ENCODE measurements at places on chromosomes 1 and 21.
A peak's percentile ranks its signal among the peaks of the same experiment; 100 is the strongest.

GRCh38 chr1:232904566-232904965 lies 45.8 kb upstream of the NTPCR start:
- DNase-seq: peak; percentile 84

- DNase-seq: no peak
Observed at GRCh38 chr1:221840511-221841243, 98.8 kb upstream of the DUSP10 start.

GRCh38 chr1:222325506-222325905 lies 222.4 kb downstream of the HHIPL2 start:
- DNase-seq: no peak

DNA sequence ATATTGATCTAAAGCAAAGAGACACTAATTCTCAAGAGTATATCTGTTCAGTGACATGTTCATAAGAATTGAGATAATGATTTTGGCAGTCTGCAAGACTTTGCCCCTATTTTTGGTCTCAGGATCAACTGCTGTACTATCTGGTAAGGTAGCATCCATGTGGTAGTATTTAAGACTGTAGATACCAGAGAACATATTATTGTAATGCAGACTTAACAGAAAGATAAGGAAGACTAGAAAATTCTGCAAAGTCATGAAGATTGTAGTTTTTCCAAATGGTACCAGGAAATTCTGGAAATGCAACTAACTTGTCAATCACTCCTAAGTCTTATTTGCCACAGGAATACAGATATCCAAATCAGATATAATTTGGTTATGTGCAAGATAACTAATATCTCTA lies 35.1 kb downstream of the RNF2 start:
- no peak for DNase-seq

DNA sequence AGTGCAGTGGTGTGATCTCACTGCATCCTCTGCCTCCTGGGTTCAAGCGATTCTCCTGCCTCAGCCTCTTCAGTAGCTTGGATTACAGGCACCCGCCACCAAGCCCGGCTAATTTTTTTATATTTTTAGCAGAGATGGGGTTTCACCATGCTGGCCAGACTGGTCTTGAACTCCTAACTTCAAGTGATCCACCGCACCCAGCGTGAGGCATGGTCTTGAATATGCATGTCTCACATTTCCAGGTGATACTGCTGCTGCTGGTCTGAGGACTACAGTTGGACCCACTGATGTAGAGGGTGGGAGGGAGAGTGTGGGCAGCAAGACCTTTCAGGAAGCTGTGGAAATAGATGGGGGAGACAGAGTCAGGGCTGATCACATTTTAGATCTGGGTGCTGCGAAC lies 21.9 kb upstream of the ASAP3 start:
- DNase-seq: no peak

GRCh38 chr1:30689901-30690645 lies 33.3 kb downstream of the MATN1 start:
- DNase-seq: no peak

- DNase-seq: no peak
Observed at GRCh38 chr1:210299501-210299900, 29.2 kb upstream of the HHAT start.

- DNase-seq: peak; percentile 44
Observed at GRCh38 chr21:32626621-32627196, 14.5 kb upstream of the CFAP298 start.

GRCh38 chr1:192807211-192808162 lies 1.4 kb upstream of the RGS2 start:
- DNase-seq: peak; percentile 83

DNA sequence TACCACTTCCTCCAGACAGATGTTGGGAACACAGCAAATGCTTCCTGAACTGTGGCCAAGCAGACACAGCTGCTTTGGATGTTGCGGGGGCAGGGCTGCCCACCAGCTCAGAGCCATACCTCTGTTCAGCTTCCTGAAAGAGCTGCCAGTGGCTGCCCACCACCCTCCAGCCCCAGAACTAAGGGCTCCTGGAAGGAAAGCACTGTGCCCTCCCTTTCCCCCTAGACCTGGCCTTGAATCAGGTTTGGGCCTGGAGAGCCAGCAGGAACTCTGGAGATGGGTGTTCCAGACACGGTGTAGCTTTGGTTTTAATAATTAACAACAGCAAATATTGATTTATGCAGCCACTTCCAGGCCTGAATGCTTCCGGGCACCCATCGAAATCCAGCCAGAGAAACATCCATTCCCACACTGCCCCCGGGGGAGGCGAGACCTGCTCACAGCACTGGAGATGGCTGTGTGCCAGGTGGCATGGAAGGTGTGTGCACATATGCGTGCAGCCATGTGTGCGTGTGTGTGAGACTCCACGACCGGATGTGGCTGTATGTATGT lies 45.7 kb downstream of the RAP1GAP start:
- no peak for DNase-seq

GRCh38 chr1:39406533-39407450 lies 84.6 kb upstream of the BMP8A start:
- peak; percentile 64 for DNase-seq

GRCh38 chr1:162973381-162973795 lies 95.8 kb upstream of the RGS4 start:
- DNase-seq: peak; percentile 92

DNA sequence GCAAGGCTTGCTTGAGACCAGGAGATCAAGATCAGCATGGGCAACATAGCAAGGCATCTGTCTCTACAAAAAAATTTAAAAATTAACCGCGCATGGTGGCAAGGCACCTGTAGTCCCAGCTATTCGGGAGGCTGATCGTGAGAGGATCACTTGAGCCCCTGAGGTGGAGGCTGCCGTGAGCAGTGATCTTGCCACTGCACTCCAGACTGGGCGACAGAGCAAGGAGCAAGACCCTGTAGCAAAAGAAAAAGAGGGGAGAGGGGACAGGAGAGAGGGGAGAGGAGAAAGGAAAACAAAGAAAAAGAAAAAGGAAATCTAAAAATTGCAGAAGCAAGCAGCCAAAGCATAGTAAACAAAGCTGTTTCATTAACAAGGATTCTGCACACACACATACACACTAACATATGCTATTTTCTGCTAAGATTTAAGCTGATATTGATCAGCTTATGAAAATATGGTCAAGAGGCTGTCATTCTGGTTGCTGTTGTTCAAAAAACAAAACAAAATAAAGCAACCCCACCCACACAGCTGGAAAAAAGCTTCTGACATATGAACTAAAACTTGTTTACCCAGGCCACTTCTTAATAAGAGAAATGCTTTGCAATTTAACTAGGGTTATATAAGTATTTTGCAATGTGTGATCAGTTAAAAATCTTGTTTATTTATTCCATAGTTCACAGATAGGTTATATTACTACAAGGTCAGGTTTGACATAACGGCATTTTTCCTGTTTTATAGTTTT lies 1.8 kb downstream of the ARNT start:
- DNase-seq: peak; percentile 16

- DNase-seq: no peak
Observed at GRCh38 chr1:31771891-31772668, 7.9 kb upstream of the ADGRB2 start.

DNA sequence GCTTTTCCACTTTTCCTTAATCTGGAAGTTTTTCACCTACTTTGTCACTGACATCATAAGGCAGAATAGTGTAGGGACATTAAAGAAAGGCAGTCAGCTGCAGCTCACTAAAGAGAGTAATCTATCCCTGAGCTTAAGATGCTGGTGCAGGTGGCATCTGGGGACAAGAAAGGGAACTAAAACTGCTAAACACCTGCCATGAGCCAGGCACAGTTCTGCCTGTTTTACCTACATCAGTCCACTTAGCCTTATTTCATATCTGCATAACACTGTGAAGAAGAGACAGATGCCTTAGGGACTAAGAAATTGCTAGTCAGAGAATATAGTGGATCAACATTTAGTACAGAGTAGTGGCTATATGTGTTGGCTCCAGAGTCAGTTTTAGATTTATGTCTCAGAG lies 88.1 kb downstream of the GPATCH2 start:
- no peak for DNase-seq

- DNase-seq: no peak
Observed at GRCh38 chr1:204723131-204723787, 37.7 kb upstream of the LRRN2 start.

- DNase-seq: peak; percentile 37
Observed at GRCh38 chr1:172863031-172863430, 187.7 kb downstream of the TNFSF18 start.
